ENCODE measurements at places on chromosomes 1 and 21.

- no peak for DNase-seq
Measured at GRCh38 chr1:86822459-86822858, 91.5 kb downstream of the SELENOF start.

GRCh38 chr21:41024746-41025254 is 143.2 kb upstream of the BACE2 start:
- DNase-seq: no peak

- no peak for DNase-seq
Measured at GRCh38 chr1:75953461-75953860, 21.3 kb upstream of the ASB17 start.

GRCh38 chr21:29335720-29336119 is 37.0 kb downstream of the BACH1 start:
- DNase-seq: no peak

GRCh38 chr1:85862456-85862855 is 154.2 kb upstream of the ZNHIT6 start:
- DNase-seq: no peak

- DNase-seq: no peak
Measured at GRCh38 chr1:45952072-45952471, 148.7 kb downstream of the MAST2 start.

Data from central memory CD8-positive, alpha-beta T cell (primary cell).